Cardiac septum (tissue), 1 donor: ENCODE measurements at places on chromosomes 3 and 15. TPM values are rescaled to one million over a fixed set of nuclear protein-coding genes. Genes with fewer than 3 reads are reported as not detected.

- no peak for DNase-seq
These were observed 136.9 kb downstream of the PCCB start for GRCh38 chr3:136387031-136387430.

DNA sequence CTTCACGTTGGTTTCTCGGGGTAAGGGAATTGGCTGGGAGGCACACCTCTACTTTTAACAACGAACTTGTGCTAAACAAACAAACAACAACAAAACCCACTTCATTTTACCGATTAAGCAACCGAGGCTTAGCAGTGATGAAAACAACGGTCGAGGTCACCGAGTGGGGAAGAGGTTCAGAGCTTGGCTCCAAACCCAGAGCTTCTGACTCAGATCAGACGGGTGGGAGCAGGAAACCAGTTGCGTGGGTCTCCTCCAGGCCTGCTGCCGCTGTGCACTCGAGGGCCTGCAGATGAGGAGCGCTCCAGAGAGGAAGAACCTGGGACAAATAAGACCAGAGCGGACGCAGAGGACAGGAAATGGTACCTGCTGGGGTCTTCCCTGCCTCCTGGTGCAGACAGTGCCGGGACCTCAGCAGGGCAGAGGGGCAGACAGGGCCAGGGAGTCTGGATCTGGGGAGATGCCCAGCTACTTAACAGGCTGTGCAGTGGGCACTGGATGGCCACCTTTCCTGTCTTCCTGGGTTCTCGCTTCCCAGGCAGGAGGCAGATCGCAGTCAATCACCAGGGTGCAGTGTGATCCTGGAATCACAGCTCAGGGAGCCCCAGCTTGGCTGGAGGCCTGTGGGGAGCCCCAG is 99.0 kb upstream of the MEF2A start:
- DNase-seq: no peak

- no peak for DNase-seq
These were observed 23.3 kb upstream of the LIMD1 start for GRCh38 chr3:45571216-45571615.

Gene BDH1
- total RNA-seq: 61.4 TPM

Gene TRPM7
- total RNA-seq: 34.5 TPM

Gene MED12L
- 5.5 TPM for total RNA-seq

Gene PGBD4
- total RNA-seq: 1.5 TPM

DNA sequence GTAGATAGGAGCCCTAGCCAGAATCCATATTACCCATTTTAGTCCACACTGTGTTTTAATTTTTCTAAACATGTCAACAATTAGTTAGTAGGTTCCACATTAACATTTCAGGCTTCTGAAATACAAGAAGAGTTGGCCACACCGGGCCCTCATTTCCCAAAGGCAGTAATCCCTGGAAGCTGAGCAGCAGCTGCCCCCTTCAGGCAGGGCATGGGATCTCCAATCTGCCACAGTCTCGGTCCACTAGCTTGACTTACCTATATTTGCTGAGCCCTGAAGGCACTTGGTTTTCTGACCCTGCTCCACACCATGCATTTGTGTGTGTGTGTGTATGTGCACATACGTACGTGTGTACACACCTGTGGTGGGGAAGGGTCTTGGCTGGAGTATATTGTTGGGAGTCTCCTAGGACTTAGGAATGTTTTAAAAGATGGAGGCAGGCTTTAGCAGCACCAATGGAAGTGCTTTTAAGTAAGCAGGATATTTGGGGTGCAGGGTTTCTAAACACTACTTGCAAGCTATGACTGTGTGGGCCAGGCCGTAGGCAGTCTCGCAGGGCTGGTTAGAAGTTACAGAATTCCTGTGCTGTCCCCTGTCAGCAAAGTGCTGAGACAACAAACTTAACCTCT is 71.2 kb upstream of the SOX14 start:
- no peak for DNase-seq

DNA sequence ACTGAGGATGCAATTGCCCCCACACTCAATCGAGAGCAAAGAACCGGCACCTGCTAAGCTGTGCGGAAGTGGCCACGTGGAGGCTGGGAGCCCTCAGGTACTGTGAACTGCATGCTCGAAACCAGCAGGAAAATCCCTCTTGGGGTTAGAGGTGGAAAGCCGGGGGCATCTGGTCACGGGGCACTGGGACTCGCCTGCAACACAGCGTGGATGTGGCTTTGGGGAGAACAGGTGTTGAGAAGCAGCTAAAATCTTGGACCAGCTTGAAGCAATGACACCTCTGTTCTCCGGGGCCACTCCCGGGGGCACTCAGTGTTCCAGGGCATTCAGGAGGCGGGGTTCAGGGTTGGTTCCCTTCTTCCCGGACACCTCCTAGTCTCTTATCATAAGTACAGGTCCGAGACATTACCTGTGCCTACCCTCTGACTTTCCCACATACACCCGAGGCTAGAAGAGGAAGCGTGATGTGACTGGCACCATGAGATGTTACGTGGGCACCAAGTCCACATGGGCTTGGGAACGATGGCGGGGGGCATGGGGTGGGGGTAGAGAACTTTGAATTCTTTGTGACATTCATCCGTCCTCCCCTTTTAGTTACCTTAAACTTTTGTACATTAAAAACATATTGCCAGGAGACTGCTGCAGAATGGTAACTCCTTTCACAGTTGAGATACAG is 172.0 kb downstream of the ADAMTS17 start:
- DNase-seq: no peak

GRCh38 chr3:14719006-14719405 is 44.1 kb downstream of the C3orf20 start:
- DNase-seq: no peak

- no peak for DNase-seq
These were observed 353.3 kb upstream of the SUCLG2 start for GRCh38 chr3:68007621-68008226.

- DNase-seq: no peak
These were observed 513.6 kb upstream of the DPH6 start for GRCh38 chr15:36059596-36059995.

DNA sequence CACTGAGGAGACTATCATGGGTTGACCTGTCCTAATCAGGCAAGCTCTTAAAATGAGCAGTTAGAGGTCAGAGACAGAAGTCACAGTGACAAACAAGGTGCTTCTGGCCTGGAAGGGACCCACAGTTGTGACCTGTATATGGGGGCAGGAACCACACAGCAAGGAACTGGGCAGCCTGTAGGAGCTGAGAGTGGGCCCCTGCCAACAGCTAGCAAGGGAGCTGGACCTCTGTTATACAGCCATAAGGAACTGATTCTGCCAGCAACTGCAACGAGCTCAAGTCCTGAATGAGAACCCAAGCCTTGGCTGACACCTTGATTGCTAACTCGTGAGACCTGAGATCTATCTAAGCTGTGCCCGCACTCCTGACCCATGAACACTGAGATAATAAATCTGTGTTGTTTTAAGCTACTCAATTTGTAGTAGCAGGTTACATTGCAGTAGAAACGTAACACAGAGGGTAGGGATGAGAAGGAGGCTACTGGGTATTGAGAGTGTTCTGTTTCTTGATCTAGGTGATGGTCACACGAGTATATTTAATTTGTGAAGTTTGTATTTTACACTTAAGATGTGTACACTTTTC is 44.5 kb upstream of the MAGI1 start:
- no peak for DNase-seq

DNA sequence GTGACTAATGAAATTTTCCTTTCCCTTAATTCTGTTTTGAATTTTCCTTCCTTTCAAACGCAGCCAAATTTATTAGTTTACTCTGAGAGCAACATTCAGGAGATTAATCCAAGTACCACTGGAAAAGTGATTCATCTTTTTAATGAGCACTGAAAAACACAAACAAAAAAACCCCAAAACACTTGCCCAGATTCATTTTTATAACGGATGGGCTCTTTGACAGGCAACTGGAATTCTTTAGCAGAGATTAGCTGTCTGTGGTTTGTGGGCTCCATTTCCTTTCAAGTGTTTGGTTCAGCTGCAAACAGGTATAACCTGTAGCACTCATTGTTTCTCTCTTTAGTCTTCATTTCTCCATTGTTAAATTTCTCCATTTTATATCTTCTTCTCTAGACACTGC is 3.1 kb upstream of the POLR2M start:
- no peak for DNase-seq

DNA sequence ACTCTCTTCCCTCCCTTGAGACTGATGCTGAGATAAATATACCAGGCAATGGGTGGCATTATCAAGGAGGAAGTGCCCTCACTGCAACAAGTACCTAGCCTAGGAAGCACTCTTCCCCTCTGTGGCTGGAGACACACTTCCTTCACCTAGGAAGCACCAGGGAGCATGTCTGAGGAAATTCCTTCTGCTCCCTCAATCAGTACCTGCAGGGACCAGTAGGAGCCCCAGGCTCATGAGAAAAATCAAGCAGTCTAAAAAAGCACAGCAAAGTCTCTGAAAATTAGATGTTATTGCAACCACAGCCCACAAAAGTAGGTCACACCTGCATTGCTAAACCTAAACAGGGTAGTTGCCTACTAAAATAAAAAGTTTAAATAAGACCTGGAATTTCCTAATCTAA is 78.2 kb upstream of the TRPM1 start:
- no peak for DNase-seq

Gene MOBP
- total RNA-seq: 0.08 TPM

Gene TF
- total RNA-seq: 5.8 TPM

Gene PLCL2
- 27.0 TPM for total RNA-seq
